Kidney epithelial cell (primary cell): ENCODE measurements at places on chromosomes 2 and 18.

- no peak for DNase-seq
Observed at GRCh38 chr2:177529166-177529565, 136.6 kb downstream of the AGPS start.

DNA sequence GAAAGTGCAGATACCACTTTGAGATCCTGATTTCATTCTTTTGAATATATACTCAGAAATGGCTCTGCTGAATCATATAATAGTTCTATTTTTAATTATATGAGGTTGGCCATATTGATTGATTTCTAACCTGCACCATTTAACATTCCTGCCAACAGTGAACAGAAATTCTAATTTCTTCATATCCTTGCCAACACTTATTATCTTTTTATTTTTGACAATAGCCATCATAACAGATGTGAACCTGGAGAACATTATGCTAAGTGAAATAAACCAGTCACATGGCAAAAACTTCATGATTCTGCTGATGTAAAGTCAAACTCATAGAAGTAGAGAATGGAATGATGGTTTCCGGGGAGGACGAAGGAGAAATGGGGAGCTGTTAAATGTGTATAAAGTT, 344.5 kb upstream of the CYRIA start:
- no peak for DNase-seq

GRCh38 chr2:166140932-166141331, 13.1 kb upstream of the SCN1A start:
- no peak for DNase-seq

GRCh38 chr2:237472187-237472712, 14.8 kb upstream of the MLPH start:
- no peak for DNase-seq

DNA sequence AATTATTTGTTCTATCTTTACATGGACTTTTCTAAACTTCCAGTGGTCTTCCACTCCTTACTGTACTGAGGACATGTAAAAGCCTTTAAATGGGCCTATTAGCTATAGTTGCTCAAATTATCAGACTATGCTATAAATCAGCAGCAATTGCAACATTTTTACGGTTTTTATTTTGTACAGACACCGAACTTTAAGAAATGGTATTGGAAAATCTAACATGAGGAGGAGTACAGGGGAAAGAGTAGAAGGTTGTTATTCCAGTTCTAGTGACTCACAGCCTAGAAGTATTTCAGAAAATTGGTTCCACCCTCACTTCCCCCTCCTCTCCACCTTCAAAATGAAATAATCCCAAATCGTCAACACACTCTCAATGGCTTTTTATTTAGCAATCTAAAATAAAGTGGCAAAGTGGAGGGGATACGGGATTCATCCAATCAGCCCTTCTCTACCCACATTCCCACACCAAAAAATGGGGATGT, 1.1 kb downstream of the NCKAP1 start:
- DNase-seq = no peak

DNA sequence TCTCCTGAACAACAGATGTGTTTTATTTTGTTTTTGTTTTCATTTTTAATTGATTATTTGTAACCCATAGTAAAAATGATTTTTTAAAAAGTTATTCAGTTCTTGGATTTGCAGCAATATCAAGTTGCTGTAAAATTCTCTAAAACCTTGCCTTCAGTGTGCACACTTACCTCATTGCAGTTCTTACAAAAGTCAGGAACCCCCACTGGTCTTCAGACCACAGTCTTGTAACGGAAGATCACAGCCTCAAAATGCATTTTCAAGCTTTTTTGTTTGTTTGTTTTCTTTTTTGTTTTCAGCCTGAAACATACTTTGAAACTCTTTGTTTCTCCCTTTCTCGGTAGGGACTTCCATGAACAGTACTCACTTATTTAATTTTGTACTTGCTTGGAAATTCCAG, 1012.8 kb upstream of the GYPC start:
- no peak for DNase-seq

DNA sequence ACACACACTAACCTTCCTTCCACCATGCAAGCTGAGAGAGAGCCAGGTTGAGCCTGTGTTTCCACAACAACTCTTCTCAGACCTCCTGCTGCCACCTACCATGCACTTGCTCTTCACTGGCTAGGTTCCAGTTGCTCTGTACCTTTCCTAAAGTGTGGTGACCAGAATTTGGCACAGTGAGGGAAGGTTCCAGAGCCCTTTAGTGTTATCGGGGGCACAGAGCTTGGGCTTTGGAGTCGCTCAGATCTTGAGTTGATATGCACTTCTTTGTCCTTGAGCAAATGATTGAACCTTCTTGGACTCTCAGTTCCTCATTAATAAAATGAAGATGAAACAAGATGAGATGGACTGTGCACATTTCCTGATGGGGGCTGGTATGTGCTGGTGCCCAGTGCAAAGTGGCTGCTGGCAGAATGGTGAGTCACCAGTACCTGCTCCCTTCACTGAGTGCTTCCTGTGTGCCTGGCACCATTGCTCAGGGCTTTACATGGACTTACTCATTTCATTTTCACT, 47.1 kb downstream of the NEDD4L start:
- peak; percentile 32 for DNase-seq

DNA sequence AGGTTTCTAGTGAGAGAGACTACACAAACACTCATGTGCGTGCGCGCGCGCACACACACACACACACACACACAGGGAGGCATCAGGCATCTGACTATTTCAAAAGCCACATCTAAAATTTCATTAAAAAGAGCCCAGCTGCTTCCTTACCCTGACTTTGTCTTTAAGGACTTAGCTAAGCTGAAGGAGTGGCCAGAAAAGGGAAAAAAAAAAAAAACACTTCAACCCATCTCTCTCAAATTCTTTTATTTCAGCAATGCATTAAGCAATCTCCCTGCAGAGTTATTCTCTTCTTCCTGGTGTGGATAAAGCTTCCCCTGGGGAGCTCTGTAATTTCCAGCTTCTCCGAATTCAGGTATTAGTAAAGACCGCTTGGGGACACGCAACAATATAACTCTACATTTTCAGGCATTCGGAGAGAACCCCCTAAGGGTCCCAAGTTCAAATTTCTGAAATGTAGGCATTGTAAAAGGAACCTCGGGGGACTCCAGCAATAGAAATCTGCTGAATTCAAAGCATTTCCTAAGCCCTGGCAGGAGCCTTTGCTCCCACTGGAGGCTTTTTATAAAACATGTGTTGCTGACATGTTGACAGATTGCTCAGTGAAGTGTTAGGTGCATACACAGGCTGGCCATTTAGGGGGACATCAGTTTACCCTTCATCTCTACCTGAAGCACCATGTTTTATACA, 67.0 kb downstream of the ZNF521 start:
- no peak for DNase-seq

DNA sequence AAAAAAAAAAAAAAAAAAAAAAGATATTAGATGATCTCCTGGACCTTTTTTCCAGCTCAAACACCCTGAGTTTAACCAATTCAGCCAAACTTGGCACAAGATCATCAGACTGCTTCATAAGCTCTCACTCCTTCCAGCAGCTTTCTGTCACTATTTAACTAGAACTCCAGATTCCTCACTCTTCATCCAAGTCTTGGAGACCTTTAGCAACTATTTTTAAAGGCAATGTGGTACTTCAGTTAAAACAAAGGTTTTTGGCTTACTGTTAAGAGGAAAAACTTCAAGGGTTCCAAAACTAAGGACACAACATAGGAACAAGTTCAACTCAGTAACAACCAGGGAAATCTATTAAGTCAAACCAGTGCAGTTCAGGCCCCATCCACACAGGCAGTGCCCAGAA, 23.2 kb downstream of the LAMA1 start:
- peak; percentile 21 for DNase-seq

- no peak for DNase-seq
Observed at GRCh38 chr2:190716176-190716807, 67.4 kb downstream of the NAB1 start.

GRCh38 chr2:239279508-239280295, 121.1 kb downstream of the HDAC4 start:
- no peak for DNase-seq

GRCh38 chr2:167424221-167424620, 535.9 kb downstream of the XIRP2 start:
- DNase-seq = no peak

GRCh38 chr2:190410166-190410565, 2.0 kb downstream of the MFSD6 start:
- DNase-seq = no peak

GRCh38 chr2:68387408-68388350, 22.6 kb downstream of the PLEK start:
- DNase-seq = no peak

DNA sequence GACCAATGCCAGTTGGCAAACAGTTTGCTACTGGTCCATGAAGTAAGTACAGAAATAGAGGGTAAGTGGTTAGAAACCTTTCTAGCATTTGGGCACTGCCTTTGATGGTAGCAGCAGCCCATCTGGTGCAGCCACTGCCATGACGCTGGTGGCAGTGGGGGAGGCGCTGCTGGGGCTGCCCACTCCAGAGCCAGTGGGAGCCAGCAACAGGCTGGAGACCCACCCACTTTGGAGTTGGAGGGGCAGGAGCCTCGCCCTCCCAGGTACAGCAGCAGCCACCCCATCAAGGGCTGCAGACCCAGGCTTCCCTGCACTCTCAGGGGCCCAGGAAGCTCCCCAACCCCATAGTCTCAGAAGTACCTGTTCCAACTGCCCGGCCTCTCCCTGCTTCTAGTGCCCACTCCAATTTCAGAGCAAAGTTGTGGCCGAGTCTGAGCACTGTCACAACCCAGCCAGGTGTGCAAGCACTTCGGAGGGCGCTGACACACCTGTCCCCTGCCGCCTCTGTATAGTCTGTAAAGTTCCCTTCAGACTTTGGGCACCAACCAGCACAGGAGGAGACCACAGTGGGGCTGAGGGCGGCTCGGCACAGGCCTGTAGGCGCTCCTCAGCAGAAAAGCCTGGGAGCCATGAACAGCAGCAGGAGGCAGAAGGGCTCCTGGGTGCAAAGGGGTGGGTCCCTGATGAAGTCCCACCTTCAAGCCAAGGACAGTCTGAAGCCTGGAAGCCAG, 125.6 kb upstream of the CCDC150 start:
- no peak for DNase-seq

DNA sequence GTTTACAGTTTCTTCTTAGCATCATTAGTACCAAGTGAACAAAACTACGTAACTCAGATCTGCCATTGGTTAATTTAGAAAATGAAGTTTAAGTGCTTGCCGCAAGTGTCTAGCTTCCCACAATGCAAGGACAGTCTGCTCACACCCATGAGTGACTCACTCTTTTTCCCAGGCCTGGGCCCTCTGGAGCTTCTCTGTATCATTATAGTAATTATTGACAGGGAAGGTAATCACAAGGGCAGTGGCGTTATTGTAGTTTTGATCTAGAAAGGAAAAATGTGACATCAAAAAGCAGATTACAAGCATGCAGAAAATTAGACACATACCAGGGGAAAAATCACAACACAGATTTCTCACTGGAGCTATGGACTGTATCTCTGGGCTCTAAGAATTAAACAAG, 38.5 kb downstream of the NPC1 start:
- peak; percentile 56 for DNase-seq

DNA sequence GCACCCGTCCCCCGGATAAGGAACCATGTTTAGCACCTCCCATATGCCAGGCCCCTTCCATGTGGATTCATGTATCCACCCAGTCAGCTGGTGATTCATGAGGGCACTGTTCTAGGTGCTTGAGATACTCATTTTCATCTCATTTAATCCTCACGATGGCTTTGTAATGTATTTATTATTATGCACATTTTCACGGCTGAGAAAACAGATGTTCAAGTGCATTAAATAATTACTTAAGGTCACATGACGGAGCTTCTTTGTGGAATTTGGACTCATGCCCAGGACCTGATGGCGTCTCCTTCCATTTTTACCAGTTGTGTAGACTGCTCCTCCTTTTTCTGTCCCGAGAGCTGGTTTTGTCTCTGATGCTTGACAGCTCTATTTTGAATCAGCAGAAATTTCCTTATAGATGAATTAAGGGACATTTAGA, 72.2 kb upstream of the RBM44 start:
- no peak for DNase-seq
